ENCODE measurements at places on chromosomes 12 and 14. TPM values are rescaled to one million over a fixed set of nuclear protein-coding genes. Genes with fewer than 3 reads are reported as not detected.

KRT8 gene
- 8.0 TPM for total RNA-seq

DNA sequence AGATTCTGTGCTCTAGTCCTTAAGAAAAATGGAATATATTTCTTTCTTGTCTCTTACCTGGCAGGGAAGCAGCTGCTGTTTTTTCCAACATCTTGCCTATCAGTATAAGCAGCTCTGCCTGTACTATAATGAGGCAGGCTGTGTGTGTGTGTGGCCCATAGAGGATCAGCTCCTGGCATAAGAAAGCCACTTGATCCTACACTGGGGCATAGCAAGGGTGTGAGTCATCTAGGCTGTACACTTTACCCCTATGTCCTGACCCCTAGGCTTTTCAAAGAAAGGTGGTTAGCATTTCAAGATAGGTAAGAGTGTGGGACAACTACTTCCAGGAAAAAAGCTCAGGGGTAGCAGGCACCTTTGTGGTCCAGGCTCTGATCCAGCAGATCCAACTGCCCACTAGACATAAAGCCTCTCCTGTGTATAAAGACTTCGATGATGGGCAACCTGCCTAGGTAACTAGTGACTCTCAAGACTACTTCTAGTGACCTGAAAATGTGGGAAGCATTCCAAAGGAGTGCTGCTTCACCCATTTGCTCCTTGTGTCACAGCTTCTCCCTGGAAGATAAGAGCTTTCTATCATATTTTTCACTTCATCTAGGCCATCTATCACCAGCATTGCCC lies 4.9 kb upstream of the SENP1 start:
- no peak overlapping the region for H3K27ac ChIP-seq
- H3K4me3 ChIP-seq = no peak overlapping the region
- DNase-seq = no peak

NRIP2 gene
- total RNA-seq = not detected

GRCh38 chr14:89973234-89973823 lies 17.6 kb downstream of the TDP1 start:
- no peak overlapping the region for H3K4me3 ChIP-seq
- no peaks in the 10 kb centered on the region for H3K27me3 ChIP-seq
- H3K27ac ChIP-seq = no peak overlapping the region
- DNase-seq = no peak
- no peaks in the 10 kb centered on the region for H3K4me1 ChIP-seq

- no peak overlapping the region for H3K27ac ChIP-seq
- no peak overlapping the region for H3K4me3 ChIP-seq
- peaks cover 20% of the 10 kb centered on the region for H3K4me1 ChIP-seq
These were observed 26.1 kb upstream of the IFNG start for GRCh38 chr12:68185598-68185997.

TSPAN8 gene
- 0.70 TPM for total RNA-seq

- no peaks in the 10 kb centered on the region for H3K36me3 ChIP-seq
- no peak overlapping the region for H3K4me3 ChIP-seq
- H3K27ac ChIP-seq = no peak overlapping the region
These were observed 748 bp upstream of the ACVRL1 start for GRCh38 chr12:51906430-51907082.

Measured in T-cell (primary cell).